ENCODE measurements at places on chromosomes 4 and X. TPM values are rescaled to one million over a fixed set of nuclear protein-coding genes. Genes with fewer than 3 reads are reported as not detected.

The UGT2B11 gene
- total RNA-seq: not detected

The OTC gene
- not detected for total RNA-seq

- peak; percentile 65 for DNase-seq
Observed at GRCh38 chrX:14032406-14032805, 2.7 kb upstream of the GEMIN8 start.

- DNase-seq: no peak
Observed at GRCh38 chrX:38318606-38319005, 8.7 kb downstream of the RPGR start.

GRCh38 chrX:24508375-24508774 lies 43.3 kb downstream of the PDK3 start:
- DNase-seq: no peak

GRCh38 chr4:142091085-142091513 lies 454.7 kb downstream of the IL15 start:
- no peak for DNase-seq

The TCEAL2 gene
- total RNA-seq: not detected

GRCh38 chr4:84677093-84677492 lies 94.2 kb downstream of the CDS1 start:
- no peak for DNase-seq

- no peak for DNase-seq
Observed at GRCh38 chrX:139945075-139945474, 12.2 kb upstream of the ATP11C start.

The GASK1B gene
- total RNA-seq: not detected

DNA sequence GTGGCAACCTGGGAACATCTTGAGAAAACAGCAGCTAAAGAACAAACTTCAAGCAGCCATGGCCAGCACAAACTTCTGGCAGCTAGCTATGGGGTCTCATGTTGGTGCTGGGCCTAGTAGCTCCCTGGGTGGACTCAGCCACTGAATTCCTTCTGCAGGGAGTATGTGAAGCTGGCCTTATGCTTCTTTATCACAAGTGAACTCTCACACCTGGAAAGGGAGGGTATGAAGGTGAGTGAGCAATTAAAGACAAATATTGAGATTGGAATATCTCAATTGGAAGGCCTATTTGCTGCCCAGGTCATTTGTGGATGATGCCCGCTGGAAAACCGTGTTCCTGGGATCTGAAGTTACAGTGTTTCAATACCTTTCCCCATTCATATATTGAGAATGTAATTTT lies 153.3 kb upstream of the RPS6KA3 start:
- DNase-seq: no peak

DNA sequence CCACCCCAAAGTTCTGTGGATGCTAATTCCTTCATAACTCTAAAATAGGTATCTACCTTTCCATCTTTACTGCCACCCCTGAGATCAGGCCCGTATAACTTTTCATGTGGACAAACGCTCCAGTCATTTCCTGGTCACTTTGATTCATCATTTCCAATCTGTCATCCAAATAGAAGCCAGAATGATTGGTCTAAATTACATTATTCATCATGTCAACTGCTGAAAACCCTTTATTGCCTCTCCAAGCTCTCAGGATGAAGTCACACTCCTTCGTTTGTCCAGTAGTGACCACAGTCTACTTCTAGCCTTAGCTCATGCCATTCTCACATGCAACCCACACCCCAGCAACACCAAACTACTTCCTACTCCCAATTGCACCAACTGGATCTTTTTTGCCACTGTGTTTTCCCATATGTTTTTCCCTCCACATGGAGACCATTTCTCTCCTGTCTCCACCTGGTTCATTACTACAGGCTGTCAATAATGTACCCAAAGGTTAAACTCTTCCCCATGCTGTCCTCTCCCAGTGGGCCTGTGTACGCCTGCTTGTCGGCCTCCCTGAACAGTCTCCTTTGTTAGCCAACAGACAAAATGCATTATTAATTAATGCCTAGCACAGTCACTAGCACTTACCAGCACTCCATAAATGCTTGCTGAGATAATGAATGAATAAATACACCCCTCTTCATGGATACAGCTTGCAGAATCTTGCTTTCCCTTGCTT lies 382.6 kb upstream of the NOCT start:
- DNase-seq: no peak
